ENCODE measurements at places on chromosomes 16 and 17. TPM values are rescaled to one million over a fixed set of nuclear protein-coding genes. Genes with fewer than 3 reads are reported as not detected.

Gene MYH8
- total RNA-seq = not detected

Gene SHISA9
- total RNA-seq = not detected

Gene SNX11
- 22.3 TPM for total RNA-seq

Gene C17orf113
- 0.93 TPM for total RNA-seq

Gene ARHGAP44
- total RNA-seq = 6.0 TPM

Gene ABCC11
- total RNA-seq = not detected

Gene OR3A2
- total RNA-seq = not detected

Gene CXCL16
- 14.8 TPM for total RNA-seq

Gene HCRT
- total RNA-seq = not detected

Gene G6PC3
- 41.4 TPM for total RNA-seq

Gene TPSG1
- total RNA-seq = 1.3 TPM

Gene GLTPD2
- total RNA-seq = not detected

Gene CACNG3
- total RNA-seq = not detected

Gene QRICH2
- total RNA-seq = 0.83 TPM

Gene PABPN1L
- not detected for total RNA-seq

Gene ACOX1
- total RNA-seq = 45.2 TPM
